Activated CD8-positive, alpha-beta T cell treated with anti-CD3 and anti-CD28 coated beads, Interleukin-2, amount 10 ng/mL, durations not matched to agents 7 days and 5 days (primary cell): ENCODE measurements at places on chromosomes 12 and 14. TPM values are rescaled to one million over a fixed set of nuclear protein-coding genes. Genes with fewer than 3 reads are reported as not detected.

DNA sequence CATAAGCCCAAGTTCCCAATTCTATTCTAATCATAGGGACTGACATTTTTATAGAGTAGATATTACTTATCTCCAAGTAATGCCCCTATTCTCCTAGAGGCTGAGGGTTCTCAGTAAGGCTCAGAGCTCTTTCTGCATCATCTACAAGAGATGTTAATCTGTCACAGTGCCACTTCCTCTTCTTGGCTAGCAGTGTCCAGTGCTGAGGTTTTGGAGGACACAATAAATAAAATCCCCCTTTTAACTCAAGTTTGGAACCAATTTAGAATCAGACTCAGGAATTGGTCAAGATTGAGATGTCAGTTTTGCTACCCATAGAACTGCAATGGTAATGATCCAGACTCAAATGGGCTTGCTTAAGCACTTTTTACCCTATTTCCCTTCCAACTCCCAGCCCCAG lies 154.1 kb upstream of the ARID2 start:
- no peak overlapping the region for H3K27ac ChIP-seq
- no peaks in the 10 kb centered on the region for H3K36me3 ChIP-seq
- no peak for DNase-seq

DNA sequence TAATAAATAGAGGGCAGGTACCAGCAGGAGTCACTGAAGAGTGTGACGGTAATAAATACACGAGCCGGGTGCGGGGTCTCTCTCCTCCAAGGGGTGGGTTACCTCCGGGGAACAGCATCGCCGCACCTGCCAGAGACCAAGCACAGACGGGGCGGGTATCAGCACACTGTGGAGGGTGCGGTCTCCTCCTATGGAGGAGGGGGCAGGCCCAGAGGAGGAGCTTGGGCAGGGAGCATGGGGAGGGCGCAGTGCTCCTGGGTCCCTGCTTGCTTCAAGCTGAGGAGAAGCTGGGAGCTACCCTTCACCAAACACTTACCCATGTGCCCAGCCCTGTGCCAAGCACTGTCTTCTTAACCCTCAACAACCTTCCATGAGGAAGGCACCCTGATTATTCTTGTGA lies 12.8 kb downstream of the PGF start:
- no peaks in the 10 kb centered on the region for H3K36me3 ChIP-seq
- peaks cover 47% of the 10 kb centered on the region for H3K4me1 ChIP-seq

DNA sequence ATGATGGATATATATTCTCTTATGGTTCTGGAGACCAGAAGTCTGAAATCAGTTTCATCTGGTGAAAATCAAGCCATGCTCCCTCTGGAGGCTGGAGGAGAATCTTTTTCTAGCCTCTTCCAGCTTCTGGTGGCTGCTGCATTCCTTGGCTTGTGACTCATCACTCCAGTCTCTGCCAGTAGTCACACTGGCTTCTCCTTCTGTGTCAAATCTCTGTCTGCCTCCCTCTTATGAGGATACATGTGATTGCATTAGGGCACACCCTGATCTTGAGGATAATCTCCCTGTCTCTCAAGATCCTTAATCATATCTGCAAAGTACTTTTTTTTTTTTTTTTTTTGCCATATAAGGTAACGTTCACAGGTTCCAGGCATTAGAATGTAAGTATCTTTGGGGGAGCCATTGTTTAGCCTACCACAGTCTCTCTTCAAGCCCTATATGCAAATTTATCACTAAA lies 17.7 kb downstream of the DNAL1 start:
- no peak for DNase-seq
- no peaks in the 10 kb centered on the region for H3K36me3 ChIP-seq
- no peak overlapping the region for H3K4me3 ChIP-seq
- H3K27me3 ChIP-seq, result no peaks in the 10 kb centered on the region

DNA sequence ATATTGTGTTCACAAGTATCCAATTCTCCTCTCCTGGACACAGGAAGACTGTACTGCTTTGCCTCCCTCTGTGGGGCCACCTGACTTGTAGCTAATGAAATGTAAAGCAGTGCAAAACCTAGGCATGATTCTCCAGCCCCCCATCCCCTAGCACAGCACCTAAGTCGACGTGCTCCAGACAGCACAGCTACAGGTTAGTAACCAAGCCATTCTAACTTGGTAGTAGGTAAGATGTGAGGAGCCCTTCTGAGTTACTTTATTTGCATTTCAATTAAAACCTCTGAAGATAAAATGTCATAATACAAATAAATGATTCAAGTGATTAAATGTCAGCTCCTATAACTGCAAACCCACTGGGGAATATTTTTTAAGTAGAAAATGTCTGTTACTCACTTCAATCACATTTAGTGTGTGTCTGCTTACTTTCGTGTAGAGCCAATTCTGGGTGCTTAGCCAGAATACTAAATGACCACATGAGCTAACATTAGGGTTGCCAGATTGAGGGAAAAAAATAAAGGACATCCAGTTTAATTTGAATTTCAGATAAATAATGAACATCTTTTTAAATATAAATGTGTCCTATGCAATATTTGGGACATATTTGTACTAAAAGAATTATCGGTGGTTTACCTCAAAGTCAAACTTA lies 64.8 kb upstream of the HIF1A start:
- DNase-seq, result no peak
- no peaks in the 10 kb centered on the region for H3K36me3 ChIP-seq
- no peak overlapping the region for H3K27ac ChIP-seq
- no peaks in the 10 kb centered on the region for H3K4me1 ChIP-seq
- H3K4me3 ChIP-seq, result no peak overlapping the region
- H3K27me3 ChIP-seq, result no peaks in the 10 kb centered on the region

GRCh38 chr14:94337274-94337673 lies 14.1 kb upstream of the SERPINA6 start:
- DNase-seq, result no peak
- no peak overlapping the region for H3K4me3 ChIP-seq
- no peaks in the 10 kb centered on the region for H3K4me1 ChIP-seq
- H3K27me3 ChIP-seq, result peaks cover 31% of the 10 kb centered on the region

DNA sequence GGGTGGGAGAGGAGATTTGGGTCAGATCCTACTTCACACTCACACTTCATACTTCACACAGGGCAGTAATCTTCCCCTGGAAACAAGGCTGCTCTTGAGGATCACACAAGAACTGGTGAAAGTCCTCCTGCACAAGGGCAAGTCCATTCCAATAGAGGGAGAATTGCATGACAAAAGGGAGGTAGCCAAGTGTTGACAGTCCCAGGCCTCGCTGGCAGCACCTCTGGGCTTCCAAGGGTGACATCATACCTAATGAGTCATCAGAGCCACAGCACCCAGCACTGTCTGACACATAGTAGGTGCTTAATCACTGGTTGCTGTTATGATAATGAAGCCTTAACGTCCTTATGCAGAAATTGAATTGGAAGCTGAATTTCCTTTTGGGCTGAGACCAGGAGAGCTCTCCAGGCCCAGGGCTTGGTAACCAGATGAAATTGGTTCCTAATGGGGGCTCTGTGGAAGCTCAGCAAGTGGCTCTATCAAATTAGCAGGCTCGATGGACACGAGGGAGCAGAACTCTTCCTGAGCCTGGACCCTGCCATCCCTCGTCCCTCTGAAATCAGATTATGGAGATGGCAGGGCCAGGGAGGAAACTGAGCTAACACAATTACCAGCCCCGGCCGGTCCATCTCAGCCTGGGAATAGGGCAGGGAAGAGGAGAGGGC lies 58.8 kb upstream of the ACTN1 start:
- peaks cover 10% of the 10 kb centered on the region for H3K4me1 ChIP-seq
- no peak overlapping the region for H3K4me3 ChIP-seq
- H3K27me3 ChIP-seq, result peaks cover 52% of the 10 kb centered on the region
- no peak overlapping the region for H3K27ac ChIP-seq

DNA sequence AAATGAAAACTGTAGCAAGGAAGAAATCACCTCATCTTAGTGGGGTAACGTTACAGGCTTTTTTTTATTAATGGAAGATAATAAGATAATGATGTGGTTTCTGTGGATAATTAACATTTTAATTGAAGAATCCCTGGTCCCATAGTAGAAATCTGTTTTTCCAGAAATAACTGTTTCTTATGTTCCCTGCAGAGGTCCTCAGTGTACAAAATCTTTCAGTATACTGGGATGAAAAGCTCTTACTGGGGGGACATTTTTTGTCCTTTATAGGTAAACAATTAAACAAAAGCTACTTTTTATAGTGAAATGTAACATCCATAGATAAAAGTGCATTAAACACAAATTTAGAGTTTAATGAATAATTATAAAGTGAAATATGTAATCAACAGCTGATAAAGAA lies 312.2 kb downstream of the ATXN7L3B start:
- no peaks in the 10 kb centered on the region for H3K36me3 ChIP-seq

DNA sequence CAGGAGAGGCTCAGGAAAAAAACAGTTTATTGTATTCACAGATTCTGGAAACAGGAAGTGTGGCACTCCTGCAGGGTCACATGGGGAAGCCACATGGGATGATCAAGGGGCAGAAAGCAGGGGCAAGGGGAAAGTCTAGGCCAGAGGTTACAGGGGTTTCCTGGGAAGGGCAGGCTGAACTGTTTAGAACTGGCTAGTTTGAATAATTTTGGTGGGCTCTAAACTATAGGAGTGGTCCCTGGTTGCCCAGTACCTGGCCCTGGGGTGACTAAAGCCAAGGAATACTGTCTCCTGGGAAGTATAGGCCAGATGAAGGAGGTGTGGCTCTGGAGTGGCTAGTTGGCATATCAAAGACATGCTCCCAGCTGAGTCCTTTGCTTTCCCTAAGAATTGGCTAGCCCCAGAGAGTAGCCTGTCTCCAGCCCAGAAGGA lies 169.2 kb downstream of the SLC41A2 start:
- peaks cover 6% of the 10 kb centered on the region for H3K4me1 ChIP-seq
- no peak overlapping the region for H3K27ac ChIP-seq
- peaks cover 2% of the 10 kb centered on the region for H3K27me3 ChIP-seq
- no peak for DNase-seq
- H3K4me3 ChIP-seq, result no peak overlapping the region

DNA sequence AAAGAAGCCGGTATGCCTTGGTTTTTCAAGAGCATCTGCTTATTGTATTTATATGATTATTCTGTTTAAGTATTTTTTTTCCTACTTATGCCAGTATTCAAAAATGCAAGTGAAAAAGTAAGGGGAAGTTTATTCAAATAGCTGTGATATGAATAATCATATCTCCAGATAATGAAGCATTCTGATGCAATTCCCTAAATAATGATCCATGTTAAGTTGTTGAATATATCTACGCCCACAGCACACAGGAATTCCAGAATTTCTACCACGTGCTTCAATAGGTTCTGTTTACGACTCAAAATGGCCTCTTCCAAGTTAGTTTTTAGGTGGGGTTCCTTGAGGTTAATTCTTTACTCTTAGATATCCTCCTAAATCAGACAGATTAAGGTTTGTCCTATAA lies 208.3 kb downstream of the NAV3 start:
- no peak overlapping the region for H3K4me3 ChIP-seq
- DNase-seq, result no peak
- no peaks in the 10 kb centered on the region for H3K4me1 ChIP-seq
- no peaks in the 10 kb centered on the region for H3K36me3 ChIP-seq
- no peak overlapping the region for H3K27ac ChIP-seq

DNA sequence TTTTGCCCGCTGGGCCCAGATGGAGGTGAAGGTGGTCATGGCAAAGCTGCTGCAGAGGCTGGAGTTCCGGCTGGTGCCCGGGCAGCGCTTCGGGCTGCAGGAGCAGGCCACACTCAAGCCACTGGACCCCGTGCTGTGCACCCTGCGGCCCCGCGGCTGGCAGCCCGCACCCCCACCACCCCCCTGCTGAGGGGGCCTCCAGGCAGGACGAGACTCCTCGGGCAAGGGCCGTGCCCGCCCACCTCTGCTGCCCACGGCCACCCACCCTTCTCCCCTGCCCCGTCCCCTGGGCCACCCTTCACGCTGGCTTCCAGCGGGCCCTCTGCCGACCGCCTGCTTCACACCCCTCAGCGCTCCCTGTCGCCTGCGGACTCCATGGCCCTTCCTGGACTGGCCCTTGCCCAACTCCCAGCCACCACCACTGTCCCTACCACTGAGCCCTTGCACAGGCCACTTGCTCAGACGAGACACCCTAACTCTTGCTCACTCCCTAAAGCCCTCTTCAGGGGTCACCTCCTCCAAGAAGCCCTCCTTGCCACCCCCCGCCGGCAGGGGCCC lies 42.5 kb downstream of the CYP46A1 start:
- H3K27ac ChIP-seq, result no peak overlapping the region
- no peaks in the 10 kb centered on the region for H3K36me3 ChIP-seq
- H3K27me3 ChIP-seq, result peaks cover 19% of the 10 kb centered on the region
- H3K4me1 ChIP-seq, result no peaks in the 10 kb centered on the region
- no peak for DNase-seq

DNA sequence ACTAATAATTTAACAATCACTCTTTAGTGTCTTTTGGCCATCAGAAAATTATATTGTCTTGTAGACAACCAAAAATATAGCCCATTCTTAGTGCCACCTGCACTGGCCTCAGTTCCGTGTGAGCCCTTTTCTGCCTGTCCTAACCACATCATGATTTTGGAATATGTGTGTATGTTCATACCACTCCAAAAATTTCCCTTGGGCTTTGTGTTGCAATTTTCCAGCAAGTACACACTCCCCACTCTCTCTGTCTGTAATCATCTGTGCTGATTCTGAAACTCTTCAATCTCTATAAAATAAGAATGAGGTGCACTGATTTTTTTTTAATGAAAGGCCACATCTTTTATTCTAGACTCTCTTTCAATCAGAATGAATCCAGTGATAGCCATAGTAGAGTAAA lies 196.0 kb downstream of the PIK3C2G start:
- H3K27me3 ChIP-seq, result no peaks in the 10 kb centered on the region
- no peak overlapping the region for H3K27ac ChIP-seq
- no peak for DNase-seq
- no peaks in the 10 kb centered on the region for H3K36me3 ChIP-seq

DNA sequence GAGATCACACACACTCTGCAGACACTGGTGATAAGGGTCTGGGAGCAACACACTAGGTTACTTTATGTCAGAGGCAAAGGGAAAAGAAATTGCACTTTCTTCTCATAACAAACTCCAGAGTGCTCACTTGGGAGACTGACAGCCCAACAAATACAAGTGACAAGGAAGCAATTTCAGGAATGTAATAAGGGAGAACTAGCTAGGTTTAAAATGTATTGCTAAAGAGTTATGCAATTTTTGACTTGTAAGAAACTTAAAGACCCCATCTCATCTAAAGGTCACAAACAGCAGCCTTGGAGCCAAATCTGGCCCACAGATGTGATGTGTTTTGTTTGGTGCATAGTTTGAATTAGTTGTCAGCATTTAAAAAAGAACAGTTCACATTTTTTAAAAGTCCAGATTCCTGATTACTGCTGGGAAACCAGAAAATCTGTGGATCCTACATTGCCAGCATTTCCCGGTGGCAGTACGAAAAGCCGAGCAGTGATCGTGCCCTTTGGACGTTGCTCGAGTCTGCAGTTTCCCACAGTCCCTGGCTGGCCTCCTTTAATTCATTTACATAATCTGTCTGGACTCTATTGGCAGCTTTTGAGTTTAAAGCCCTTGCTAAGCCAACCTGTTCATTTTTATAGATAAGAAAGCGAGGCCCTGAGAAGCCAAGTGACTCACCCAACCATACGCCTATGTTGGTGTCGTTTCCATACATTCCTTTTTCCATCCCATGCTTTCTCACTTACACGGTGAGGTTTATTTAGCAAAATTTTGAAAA lies 42.0 kb upstream of the ETV6 start:
- no peaks in the 10 kb centered on the region for H3K4me1 ChIP-seq
- no peak overlapping the region for H3K27ac ChIP-seq
- no peak overlapping the region for H3K4me3 ChIP-seq
- H3K27me3 ChIP-seq, result no peaks in the 10 kb centered on the region

- no peak overlapping the region for H3K27ac ChIP-seq
- H3K4me1 ChIP-seq, result no peaks in the 10 kb centered on the region
- no peak for DNase-seq
- no peaks in the 10 kb centered on the region for H3K36me3 ChIP-seq
- H3K27me3 ChIP-seq, result no peaks in the 10 kb centered on the region
These were observed 485.9 kb downstream of the APAF1 start for GRCh38 chr12:99130808-99131553.

CCDC85C gene
- 7.5 TPM for total RNA-seq

BHLHE41 gene
- not detected for total RNA-seq

MANSC4 gene
- not detected for total RNA-seq

NKX2-1 gene
- not detected for total RNA-seq

PRB2 gene
- total RNA-seq, result not detected

PDE3A gene
- not detected for total RNA-seq

FITM1 gene
- 1.4 TPM for total RNA-seq
